ENCODE measurements at places on chromosomes 6 and 20. TPM values are rescaled to one million over a fixed set of nuclear protein-coding genes. Genes with fewer than 3 reads are reported as not detected.

FERMT1 gene
- 1.2 TPM for total RNA-seq

CCDC170 gene
- total RNA-seq: 0.10 TPM

MATN4 gene
- not detected for total RNA-seq

SASH1 gene
- total RNA-seq: 136 TPM
